ENCODE measurements at places on chromosomes 5 and 9. TPM values are rescaled to one million over a fixed set of nuclear protein-coding genes. Genes with fewer than 3 reads are reported as not detected.

Gene SPINK5
- 1.7 TPM for total RNA-seq

Gene GDNF
- 3.9 TPM for total RNA-seq

- ATAC-seq = no peak
Measured at GRCh38 chr5:66178799-66179198, 34.7 kb downstream of the SREK1 start.

Gene CDX1
- not detected for total RNA-seq

DNA sequence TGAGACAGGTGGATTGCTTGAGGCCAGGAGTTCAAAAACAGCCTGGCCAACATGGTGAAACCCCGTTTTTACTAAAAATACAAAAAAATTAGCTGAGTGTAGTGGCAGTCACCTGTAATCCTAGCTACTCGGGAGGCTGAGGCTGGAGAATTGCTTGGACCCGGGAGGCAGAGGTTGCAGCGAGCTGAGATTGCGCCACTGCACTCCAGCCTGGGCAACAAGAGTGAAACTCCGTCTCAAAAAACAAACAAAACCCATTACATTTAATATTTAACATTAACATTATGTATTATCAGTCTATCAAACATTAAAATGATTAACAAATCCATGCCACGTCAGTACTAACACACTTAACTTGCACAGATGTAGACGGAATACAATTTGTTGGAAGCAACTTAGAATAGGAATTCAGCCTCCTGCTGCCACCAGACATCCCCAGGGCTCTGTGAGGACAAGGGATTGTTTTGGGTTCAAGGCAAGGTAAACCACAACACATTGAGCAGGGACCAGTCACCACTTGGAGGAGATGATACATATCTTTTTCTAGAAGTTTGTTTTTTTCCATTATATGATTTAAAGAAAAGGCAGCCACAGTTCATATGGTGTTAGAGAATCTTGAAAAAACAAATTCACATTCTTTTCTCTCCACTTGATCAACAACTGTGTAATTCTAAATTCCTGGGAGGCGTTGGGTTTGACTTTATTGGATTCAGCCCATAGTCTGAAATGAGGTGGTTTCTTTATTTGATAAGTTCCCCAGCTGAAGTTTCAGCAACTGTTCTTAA lies 104.1 kb upstream of the BASP1 start:
- ATAC-seq = no peak

Gene PTPRD
- total RNA-seq = 27.3 TPM

- ATAC-seq = no peak
Measured at GRCh38 chr9:131627326-131627647, 82.0 kb downstream of the PRRT1B start.

GRCh38 chr5:96180684-96181435 lies 219.2 kb upstream of the ELL2 start:
- no peak for ATAC-seq

GRCh38 chr5:90214991-90215390 lies 194.6 kb downstream of the CETN3 start:
- ATAC-seq = no peak

Gene SPATA31D4
- not detected for total RNA-seq

Gene ARL10
- 23.3 TPM for total RNA-seq

GRCh38 chr9:128683340-128684064 lies 5.5 kb upstream of the SET start:
- ATAC-seq = peak; percentile 60

DNA sequence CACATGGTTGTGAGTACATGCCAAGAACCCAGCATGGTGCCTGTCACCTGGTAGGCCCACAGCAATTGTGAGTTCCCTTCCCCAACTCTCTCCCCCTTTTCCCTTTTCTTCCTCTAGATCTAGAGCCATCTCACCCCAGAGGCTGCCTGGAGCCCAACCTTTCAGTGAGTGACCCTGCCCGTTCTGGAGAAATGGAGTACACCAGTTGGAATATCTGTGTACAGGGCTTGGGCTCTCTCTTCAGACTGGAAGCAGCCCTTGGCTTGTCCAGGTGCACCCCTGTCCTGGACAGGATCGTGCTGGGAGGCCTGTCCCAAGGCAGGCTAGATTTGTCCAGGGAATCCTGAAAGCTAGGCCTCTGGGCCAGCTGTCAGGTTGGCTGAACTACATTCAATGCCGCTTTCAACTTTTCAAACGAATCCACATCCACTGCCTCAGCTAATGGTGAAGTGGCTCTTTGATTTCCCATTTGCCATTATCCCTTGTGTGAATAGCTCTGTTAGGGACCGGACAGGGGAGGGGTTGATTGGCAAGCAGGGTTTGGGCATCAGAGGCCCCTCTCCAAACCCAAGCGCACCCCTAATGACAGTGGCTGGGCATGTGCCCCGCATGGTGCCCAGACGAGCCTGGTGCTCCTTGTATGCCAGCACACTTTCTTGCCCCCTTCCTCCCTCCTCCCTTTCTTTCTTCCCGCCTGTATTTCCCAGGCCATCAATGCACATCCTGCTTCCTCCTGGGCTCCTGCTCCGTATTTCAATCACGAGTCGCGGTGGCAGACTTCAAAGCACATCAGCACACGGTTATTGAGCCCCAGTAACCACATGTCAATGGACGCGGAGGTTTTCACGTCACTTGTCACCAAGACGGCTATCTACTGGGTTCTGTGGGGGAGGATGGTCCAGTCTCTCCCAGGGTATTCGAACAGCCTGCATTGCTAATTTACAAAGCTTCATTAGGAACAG lies 211.2 kb downstream of the DAB2IP start:
- no peak for ATAC-seq

DNA sequence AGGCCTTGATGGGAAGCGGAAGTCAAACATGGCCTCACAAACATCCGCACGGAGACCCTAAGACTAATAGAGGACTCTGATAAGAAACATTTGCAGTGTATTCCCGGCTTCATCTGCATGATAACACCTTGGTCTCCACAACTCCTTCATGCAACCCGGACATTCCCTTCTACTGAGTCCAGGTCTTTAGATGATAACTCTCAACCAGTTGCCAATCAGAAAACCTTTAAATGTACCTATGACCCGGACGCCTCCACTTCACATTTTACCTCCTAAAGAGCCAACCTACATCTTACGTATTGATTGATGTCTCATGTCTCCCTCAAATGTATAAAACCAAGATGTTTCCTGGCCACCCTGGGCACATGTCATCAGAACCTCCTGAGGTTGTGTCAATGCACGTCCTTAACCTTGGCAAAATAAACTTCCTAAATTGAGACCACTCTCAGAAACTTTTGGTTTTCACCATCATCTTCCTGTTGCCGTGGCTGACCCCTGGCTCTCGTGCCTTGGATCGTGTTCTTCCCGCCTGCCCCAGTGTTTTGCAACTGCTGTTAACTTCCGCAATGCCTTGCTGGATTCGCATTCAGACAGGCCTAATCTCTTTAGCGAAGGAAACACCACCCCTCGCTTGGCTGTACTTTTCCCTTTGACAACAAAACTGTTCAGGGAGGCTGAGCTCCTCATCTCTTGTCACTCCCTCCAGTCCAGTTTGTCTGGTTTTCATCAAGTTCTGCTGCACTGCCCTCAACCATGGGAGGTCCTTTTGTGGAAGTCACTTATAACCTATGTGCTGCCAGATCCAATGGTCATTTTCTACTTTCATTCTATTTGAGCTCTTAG lies 1.1 kb upstream of the DAP start:
- no peak for ATAC-seq

Gene SHC3
- 4.9 TPM for total RNA-seq

DNA sequence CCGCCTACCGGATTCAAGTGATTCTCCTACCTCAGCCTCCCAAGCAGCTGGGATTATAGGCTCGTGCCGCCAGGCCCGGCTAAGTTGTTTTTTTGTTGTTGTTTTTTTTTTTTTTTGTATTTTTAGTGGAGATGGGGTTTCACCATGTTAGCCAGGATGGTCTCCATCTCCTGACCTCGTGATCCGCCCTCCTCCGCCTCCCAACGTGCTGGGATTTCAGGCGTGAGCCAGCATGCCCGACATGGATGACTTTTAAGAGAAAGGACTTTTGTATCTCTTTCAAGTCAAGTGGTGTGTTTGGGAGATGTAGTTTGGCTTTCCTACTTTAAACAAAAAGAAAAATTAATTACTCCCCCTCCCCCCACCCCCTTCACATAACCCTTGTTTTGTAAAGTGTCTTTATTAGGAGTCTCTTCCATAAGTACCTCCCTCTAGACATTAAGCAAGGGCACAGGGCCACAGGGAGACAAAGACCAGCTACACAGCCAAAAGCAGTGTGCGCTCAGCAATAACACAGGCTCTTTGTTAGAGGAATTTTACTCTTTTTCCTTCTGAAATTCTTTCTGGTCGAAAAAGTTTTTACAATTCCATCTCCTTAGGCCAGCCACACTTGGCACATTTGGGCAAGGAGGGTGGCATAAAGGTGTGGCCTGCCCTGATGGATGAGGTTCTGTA lies 31.2 kb downstream of the JAKMIP2 start:
- ATAC-seq = no peak

- no peak for ATAC-seq
Measured at GRCh38 chr5:166119506-166119905, 2171.9 kb upstream of the WWC1 start.

GRCh38 chr9:15239816-15240215 lies 67.2 kb downstream of the TTC39B start:
- ATAC-seq = peak; percentile 78

DNA sequence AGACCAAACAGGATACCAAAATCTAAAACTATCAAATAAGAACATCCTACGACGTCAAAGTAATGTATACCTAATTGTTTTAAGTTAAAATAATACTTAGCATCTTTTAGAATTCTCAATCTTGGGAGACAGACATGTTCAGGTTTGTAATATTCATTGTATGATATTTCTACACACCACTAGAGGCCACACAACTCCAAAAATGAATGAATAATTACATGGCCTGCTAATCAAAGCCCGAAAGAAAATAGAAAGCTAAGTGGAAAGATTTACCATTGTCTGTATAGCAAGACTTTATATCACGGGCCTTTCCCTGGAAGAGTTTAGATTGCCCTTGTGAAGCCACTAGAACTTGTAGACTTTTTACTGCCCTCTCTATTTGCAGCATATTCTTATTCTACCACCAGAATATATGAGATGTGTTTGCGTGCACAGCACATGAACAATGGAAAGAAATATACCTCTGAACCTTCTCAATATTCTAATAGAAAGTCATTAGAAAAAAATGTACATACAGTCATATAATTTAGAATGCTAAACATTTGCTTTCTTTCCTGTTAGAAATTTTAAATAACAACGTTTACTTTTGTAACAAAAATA lies 380.1 kb upstream of the NUDT12 start:
- no peak for ATAC-seq

DNA sequence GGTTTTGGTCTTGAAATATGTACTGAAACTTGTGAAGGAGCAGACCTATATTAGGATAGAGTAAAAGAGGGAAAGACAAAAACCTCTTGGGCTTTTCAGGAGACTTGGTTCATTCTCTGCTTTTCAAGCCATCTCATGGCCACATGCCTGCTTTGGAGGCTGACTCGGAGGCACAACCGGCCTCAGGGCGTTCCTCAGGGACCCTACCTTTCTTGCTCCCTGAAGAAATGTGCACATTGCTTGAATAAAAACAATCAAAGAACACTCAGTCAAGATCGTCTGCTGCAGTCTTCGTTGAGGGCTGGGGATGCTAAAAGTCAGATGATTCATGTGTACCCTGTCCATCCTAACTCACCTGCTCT lies 994 bp downstream of the IRGM start:
- ATAC-seq = no peak

Gene NUTM2G
- total RNA-seq = not detected

GRCh38 chr5:168995024-168995423 lies 305.9 kb downstream of the SLIT3 start:
- ATAC-seq = no peak

- ATAC-seq = no peak
Measured at GRCh38 chr5:125891061-125891725, 532.0 kb upstream of the GRAMD2B start.

GRCh38 chr5:108521841-108522506 lies 140.1 kb upstream of the FBXL17 start:
- peak; percentile 51 for ATAC-seq

GRCh38 chr9:126239515-126239914 lies 87.1 kb upstream of the MVB12B start:
- ATAC-seq = no peak

GRCh38 chr5:171934586-171934985 lies 71.9 kb downstream of the FBXW11 start:
- ATAC-seq = no peak

DNA sequence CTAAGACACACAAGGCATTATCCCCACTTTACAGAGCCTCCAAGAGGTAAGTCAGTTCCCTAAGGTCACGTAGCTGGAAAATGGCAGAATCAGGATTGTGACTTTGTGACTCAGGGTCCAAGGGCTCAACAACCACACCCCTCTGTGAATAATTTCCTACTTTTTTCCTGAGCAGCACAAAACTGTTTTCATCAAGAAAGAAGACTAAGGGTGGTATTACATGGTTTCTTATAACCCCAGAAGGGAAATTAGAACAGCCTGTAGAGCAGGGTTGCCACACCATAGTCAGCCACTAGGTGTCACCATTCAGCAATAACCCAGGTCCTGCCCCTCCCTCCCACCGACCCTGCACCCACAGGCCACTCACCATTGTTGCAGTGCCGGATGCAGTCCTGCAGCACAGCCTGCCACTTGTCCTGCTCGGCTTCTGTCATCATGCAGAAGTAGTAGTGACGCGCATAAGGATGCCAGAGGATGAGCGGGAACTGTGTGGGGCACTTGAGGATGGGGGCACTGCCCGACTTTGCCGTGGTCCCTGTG lies 72.1 kb downstream of the LRSAM1 start:
- ATAC-seq = no peak

Gene TAF11L10
- total RNA-seq = not detected

DNA sequence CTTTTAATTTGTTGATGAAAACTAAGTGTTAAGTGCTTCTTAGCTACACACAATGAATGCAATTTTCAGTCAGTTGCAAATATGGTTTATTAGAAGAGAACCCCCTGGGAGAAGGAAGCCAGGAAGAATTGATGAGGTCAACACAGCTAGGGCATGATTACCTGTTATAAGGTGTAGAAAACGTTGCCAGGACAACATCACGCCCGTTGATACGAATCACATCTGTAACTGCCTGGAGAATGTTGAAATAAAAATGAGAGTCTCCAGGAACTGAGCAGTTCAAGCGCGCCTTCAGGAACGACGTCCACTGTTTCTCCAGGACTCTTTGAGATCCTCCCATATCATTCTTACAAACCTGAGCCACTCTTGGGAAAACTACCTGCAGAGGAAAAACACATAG lies 88.0 kb downstream of the SEMA6A start:
- no peak for ATAC-seq

DNA sequence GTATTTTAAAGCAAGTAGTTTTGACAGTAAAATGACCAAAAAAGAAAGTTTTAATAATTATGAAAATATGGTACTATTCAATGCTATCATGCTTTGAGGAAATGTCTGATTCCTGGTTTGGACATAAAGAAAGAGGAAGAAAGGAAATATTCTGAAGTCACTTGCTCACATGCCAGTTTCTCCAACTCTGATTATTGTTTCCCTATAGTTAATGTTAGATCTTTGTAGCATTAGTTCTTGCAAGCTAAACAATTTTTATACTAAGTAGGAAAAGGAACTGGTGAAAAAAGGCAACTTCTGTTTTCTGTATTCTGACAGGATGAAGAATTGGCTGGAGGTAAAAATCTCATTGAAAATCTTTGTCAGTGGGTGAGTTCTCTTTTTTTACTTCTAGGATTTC lies 119.5 kb downstream of the YTHDC2 start:
- no peak for ATAC-seq

Gene STING1
- total RNA-seq = 63.7 TPM

Gene CPLANE1
- total RNA-seq = 32.0 TPM
